ENCODE measurements at places on chromosomes 1 and 21.

DNA sequence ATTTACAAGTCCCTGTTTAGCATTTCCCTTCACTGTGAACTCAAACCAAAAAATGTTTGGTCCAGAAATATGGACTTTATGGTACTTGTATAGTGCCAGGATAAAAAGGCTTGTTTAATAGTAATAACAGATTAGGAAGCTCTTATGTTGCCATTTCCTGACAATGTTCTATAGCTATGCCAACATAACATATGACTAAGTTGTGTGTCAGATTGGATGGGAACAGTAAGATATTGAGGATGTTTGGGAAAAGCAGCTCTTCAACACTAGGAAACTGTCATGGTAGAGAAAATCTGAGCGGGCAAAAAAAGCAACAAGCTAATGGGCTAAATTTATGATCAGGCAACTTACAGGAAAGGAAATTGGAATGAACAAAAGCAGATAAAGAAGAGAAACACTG, 287.1 kb upstream of the ADGRL4 start:
- peak; percentile 77 for DNase-seq

- DNase-seq: no peak
Observed at GRCh38 chr1:54849219-54850068, 37.6 kb downstream of the DHCR24 start.

- DNase-seq: no peak
Observed at GRCh38 chr1:44826375-44827196, 16.5 kb downstream of the PTCH2 start.

- no peak for DNase-seq
Observed at GRCh38 chr1:171434717-171435346, 50.5 kb upstream of the PRRC2C start.

GRCh38 chr1:49200738-49201137, 424.0 kb upstream of the BEND5 start:
- no peak for DNase-seq

- no peak for DNase-seq
Observed at GRCh38 chr1:18927082-18927653, 24.8 kb upstream of the ALDH4A1 start.

GRCh38 chr1:61271412-61271789, 189.0 kb downstream of the NFIA start:
- no peak for DNase-seq

DNA sequence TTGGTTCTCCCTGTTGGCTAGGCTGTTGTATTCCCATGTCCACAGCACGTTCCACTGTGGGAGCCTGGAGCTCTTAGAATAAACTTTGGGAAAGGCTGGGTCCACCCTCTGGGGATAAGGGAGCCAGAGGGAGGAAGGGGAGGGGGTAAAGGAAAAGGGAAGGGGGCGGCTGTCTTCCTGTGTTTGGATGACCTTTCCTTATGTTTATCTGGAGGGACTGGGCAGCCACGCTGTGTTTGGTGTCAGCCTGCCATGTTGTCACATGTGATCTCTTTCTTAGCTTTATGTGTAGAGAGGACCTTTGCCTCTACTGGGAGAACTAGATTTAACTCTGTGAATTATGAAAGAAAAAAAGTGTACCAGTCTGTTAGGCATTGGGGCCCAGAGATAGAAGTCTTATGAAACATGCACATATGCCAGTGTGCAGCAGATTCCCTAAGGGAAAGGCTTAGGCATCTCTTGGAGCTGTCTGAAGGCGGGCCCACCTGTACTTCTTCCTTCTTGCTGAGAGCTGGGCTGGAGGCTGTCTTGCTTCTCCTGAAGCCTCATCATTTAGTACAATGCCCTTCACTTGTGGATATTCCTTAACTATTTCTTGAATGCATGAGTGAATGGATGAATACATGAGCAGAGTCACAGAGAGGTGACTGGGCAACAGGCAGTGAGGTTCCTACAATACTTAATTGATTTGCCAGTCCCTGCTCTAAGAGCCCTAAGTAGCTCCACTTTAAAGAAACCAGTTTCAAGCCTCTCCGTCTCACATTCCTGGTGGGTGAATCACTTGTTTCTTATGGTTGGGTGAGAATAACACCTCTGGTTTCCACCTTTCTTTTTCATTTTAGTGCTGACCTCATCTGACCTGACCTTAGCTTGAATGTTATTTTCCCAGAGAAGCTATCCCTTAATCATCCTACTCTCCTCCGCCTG, 62.5 kb upstream of the ARHGAP29 start:
- peak; percentile 86 for DNase-seq

GRCh38 chr1:101257500-101258325, 20.9 kb downstream of the S1PR1 start:
- no peak for DNase-seq

GRCh38 chr1:53899708-53900107, 5.7 kb downstream of the DIO1 start:
- DNase-seq: no peak

- DNase-seq: no peak
Observed at GRCh38 chr1:55367273-55367672, 152.1 kb upstream of the USP24 start.

DNA sequence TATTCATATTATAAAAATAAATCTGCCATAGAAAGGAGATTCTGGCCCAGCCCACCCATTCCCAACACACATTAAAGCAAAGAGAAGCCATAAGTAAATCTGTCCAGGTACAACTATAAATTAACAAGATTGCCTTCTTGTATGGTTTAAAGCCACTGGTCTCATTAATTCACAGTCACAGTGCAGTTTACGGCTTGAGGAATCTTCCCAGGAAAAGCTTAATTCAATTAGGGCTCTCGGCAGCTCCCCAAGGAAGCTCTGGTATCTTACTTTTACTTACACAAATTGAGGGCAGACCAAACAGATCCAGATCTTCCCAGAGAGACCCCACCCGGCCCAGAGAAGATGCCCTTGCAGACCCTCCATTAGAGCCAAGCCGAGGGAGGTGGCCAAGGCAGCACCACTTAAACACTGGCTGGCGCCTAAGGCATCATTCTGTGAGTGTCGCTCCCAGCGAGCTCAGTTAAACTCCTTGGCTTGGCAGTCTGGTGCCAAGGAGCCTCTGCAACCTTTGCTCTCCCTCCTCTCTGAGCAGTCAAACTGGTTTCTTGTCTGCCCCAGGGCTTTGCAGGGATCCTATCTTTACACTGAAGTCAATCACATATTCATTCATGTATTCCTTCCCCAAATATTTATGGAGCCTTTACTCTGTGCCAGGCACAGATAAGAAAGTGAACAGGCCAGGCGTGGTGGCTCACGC, 10.7 kb downstream of the SLC9A1 start:
- no peak for DNase-seq

DNA sequence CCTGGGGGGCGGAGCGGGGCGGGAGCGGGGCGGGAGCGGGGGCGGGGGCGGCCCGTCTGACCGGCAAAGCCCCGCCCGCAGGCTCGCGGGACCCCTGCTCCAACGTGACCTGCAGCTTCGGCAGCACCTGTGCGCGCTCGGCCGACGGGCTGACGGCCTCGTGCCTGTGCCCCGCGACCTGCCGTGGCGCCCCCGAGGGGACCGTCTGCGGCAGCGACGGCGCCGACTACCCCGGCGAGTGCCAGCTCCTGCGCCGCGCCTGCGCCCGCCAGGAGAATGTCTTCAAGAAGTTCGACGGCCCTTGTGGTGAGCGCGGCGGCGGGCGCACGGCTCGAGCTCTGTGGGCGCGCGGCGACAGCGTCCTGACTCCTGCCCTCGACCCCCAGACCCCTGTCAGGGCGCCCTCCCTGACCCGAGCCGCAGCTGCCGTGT, 21.2 kb downstream of the AGRN start:
- no peak for DNase-seq

GRCh38 chr21:14354515-14354914, 28.4 kb downstream of the HSPA13 start:
- no peak for DNase-seq

DNA sequence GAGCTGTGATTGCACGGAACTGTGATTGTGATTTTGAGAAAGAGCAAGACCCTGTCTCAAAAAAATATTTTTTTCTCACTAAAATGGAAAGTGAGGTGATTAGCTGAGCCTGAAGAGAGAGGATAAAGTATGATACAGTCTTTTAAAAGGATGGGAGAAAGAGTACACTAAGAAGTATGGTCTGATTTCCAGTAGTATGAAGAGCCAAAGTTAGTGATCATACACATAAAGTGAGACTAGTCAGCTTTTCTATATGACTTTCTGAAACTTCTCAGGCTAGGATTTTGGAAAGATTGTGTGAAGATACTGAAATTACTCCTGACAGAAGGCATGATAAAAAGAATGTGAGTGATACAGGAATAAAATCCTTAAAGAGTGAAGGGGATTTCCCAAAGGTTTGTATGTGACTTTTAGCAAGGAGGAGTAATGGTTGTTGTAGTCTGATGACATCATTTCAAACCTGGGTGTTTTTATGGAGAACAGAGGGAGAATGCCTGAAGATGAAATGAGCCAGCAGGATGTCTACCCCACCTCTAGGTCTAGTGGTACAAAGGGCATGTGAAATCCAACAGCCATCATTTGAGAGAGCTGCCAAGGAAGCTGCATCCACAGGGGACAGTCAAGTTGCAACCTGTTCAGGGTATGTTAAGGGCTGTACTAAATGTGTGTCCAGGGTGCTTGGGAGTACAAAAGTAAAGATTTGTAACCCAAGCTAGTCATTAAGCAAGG, 157.7 kb downstream of the PIK3R3 start:
- no peak for DNase-seq
